ENCODE measurements at places on chromosomes 5 and 9.

- no peak for DNase-seq
These were observed 2.0 kb downstream of the PROP1 start for GRCh38 chr5:177994063-177994462.

GRCh38 chr9:70229579-70229978 is 29.2 kb upstream of the SMC5 start:
- DNase-seq = no peak

DNA sequence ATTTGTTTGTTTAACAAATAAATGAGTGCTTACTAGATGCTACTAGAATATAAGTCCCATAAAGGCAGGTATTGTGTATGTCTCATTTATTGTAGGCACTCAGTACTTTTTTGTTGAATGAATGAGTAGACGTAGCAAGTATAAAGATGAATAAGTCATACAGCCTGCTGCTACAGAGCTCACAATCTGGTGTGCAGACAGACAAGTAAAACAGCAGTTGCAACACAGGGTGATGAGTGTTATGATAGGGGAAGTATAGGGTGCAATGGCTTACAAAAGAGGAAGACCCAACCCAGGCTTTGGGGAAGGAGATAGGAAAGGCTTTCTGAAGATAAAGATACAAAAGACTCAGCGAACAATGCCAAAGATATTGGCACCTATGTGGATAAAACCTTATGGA is 47.7 kb downstream of the SH3RF2 start:
- no peak for DNase-seq

DNA sequence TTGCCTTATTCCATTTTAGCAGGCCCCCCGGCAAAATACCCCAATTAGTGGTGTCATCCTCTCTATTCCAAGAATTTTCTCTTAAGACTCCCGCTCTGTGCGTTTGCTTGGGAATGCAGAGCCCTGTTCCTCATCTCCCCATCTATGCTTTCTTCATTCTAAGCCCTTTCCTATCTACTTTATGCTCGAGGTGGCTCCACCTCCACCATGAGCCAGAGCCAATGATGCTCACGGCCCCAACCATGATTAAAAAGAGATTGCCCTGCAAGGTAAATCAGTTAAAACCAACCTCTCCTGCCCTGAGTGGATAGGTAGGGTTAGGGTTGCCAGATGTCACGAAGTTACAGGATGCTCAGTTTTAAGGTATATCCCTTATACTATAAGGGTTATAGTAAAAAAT is 677 bp upstream of the TXNDC15 start:
- no peak for DNase-seq

GRCh38 chr9:36837431-36838405 is 196.3 kb downstream of the PAX5 start:
- DNase-seq = no peak

DNA sequence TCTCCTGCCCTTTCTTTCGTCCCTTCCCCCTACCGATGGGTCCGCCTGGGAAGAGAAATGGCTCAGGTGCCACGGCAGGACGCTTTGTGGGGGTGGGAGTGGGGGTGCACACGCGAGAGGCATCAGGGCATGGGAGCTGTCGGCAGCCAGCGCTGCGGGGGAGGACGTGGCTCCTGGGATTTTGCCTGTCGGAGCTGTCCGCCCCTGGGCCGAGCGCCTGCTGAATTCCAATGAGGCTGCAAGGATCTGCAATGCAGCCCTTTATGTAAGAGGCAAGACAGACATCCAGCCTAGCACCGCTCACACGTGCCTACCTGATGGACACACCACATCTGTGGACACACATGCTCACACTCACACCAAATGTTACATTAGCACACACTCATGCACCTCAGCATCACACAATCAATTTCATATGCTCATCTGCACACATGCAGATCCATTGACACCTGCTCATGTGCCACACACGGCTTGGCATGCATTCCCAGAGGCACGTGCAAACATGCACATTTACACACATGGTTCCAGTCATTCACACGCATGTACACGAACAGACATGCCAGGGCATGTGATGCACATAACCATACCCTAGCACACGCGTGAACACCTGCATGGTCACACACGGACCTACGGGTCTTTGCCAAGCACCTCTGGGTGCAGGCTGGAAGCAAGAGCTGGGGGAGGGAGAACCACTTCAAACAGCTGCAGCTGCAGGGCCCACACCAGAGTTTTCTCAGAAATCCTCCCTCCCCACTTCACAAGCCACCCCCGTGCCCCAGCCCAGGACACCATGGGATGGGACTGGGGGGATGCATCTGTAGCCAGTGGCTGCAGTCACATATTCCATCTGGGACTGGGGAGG is 1.4 kb downstream of the GRIN1 start:
- no peak for DNase-seq

DNA sequence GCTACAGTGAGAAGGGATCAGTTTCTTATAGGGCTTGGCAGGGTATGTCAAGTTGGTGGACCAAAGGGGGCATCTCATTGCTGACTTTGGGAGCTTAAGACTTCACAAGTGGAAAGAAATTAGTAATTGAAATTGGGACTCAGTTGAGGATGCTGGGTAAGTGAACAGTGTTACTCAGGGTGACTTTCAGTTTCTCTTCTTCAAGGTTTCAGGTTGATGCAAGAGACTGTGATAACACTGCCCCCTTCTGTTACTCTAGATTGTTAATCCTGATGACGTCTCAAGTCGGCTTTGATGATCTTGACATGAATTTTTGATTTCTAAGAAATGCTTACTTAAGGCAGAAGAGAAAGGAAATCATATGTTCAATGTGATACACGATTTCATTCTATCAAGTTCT is 21.3 kb downstream of the KCTD16 start:
- no peak for DNase-seq

DNA sequence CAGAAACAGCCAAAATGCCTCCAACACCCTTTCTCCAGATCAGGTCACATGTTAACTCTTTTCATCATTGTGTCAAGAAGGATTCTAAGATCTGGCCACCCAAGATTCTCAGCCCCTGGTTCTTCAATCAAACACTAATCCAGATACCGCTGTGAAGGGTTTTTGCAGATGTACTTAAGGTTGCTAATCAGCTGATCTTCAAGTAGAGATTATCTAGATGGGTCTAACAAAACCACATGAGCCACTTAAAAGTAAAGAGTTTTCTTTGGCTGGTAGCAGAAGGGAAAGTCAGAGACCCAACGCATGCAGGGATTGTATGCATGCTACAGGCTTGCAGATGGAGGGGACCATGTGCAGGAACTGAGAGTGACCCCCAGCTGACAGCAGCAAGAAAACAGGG is 267.9 kb downstream of the CDK5RAP2 start:
- no peak for DNase-seq

DNA sequence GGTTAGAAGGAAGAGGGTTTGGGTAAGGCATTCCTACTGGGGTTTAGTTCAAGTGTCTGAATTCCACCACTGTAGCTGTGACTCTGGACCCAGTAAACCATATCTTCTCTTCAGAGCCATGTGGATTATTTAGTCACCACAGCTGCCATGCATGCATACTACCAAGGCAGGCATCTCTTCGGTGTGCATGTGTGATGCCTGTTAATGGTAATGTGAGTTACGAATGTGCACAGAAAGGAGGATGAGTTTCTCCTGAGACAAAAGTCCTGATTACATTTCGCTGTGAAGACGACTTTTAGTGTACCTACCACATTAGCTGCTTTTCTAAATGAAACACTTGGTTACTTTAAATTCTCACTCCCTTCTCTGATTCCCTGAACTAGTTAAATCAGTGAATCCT is 9.3 kb downstream of the PBX3 start:
- no peak for DNase-seq

GRCh38 chr9:126720661-126721563 is 83.9 kb upstream of the ZBTB43 start:
- no peak for DNase-seq

DNA sequence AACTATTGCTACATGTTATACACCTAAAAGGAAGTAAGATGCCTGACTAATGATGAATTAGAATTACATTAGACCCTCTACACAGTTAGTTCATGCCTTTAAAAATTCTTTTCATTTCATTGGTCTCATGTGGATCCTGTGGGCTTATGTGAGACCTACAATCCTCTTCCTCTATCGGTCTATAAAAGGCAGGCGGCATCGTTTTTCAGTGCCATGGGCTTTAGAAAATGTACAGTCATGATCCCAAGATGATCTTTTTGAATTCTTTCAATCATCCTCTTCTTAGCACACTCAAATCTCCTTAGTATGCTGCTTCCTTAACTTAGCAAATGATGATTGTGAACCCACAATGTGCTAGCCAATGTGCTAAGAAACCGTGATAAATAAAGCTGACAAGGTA is 193.9 kb downstream of the ZNF608 start:
- DNase-seq = no peak

DNA sequence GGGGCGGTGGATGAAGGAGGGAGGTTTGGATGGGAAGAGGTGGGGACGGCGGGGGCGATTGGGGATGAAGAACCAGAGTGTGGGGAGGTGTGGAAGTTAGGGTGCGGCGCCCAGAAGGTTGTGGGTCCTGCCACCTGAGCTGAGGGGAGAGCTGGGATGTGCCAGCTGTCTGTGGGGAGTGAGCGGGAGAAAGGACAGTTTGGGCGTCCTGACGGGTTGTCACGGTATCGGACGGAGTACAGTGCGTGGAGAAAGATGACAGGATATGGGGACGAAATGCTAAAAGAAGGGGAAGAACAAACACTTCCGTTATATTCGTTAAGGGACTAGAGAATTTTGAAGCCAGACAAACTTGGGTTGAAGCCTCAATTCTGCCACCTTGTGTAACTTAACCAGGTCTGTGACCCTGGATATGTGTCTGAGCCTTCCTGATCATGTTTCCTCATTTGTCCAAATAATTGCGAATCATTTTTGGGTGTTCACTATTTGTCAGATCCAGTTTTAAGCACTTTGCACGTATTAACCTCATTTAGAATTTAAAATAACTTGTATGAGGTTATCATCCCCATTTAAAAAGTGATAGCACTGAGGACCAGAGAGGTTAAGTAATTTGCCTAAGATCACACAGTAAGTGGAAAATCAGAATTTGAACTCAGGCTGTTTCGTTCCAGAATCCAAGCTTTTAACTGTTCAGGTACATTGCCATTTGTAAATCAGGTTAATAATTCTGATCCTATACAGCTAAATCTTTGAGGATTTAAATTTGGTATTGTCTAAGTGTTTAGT is 689 bp downstream of the CNTRL start:
- no peak for DNase-seq

DNA sequence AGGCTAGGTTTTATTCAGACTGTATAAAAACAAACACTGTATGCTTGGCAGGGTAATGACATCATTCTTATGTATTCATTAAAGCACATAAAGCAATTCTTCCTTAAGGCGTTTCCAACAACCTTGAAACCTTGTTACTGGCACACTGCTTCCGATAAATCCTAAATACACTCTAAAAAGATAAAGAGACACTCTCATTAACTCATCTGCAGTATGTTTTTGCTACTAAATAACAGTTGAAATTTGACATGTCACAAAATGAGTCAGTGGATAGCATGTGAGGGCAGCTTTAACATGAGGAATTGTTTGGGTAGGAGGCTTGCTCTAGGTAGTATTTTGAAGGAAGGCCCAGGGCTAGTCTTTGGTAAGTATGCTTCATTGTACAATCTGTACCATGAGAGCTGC is 13.7 kb downstream of the YIPF5 start:
- DNase-seq = no peak

GRCh38 chr5:52997424-52997823 is 8.3 kb downstream of the ITGA2 start:
- DNase-seq = no peak

All from Panc1 (cell line).